ENCODE measurements at places on chromosomes 12 and 14.
A peak's percentile ranks its signal among the peaks of the same experiment; 100 is the strongest.

DNA sequence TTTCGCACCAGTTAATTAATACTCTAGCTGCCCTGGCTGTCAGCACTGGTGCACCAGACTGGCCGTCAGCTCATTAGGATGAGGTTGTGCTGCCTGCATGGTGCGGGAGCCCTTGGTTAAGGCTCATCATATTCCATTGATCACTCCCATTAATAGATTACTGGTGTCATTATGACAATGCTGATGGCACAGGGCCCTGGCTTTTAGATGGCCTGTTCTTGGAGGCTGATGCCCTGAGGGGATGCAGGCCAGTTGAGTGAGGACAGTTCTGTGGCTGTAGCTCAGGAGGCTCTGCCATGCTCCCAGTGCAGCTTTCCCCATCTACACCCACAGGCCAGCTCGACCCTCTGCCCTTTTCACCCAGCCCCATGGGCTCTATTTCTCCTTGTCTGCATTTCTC is 126.6 kb downstream of the PRMT8 start:
- DNase-seq: no peak

- DNase-seq: no peak
Measured at GRCh38 chr14:86020841-86021240, 490.9 kb downstream of the FLRT2 start.

DNA sequence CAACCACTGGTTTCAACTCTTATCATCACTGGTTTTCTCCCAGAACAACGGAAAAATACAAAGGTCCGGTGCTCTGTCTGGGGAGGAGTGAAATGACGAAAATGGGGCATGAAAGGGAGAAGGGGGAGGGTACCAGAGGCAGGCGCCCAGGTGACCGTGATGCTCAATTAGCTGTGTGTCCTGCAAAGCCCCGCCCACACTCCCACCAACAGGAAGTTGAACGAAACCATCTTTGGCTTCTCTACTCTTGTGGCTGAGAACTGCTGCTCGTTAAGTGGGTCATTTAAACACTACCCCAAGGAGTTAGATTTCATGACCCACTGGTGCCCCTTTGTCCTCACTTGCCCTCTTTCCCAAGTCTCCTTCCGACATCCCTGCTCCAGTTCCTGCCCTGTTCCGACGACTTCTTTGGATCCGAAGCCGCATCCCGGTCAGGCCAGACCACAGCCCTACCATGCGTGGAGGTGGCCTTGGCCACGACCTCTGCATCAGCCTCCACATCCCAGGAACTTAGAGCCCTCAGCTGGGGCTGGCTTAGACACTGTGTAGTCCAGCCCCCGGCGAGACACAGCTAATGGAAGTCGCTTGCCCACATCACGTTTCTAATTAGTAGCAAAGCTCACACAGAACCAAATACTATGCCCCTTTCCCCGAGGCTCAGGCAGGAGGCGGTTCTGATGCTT is 11.4 kb upstream of the LRTM2 start:
- DNase-seq: no peak

DNA sequence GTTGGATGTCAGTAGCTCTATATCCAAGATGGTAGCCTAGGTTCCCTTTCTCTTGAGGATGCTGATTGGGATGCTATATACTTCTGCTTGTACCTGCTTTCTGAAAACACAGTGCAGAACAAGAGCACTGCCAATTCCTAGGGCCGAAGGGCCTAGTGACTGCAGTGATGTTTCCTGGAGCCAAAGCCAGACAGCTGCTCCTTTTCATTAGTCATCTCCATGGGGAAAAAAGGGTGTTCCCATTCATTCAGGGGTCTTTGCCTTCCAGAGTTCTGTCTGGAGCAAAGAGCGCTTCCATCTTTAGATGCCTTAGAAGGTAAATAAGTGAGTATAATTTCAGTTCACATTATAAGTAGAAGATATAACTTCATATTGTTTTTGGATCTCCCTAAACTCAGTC is 85.5 kb downstream of the PTPRB start:
- no peak for DNase-seq

GRCh38 chr12:128338386-128339125 is 71.6 kb downstream of the TMEM132C start:
- no peak for DNase-seq

DNA sequence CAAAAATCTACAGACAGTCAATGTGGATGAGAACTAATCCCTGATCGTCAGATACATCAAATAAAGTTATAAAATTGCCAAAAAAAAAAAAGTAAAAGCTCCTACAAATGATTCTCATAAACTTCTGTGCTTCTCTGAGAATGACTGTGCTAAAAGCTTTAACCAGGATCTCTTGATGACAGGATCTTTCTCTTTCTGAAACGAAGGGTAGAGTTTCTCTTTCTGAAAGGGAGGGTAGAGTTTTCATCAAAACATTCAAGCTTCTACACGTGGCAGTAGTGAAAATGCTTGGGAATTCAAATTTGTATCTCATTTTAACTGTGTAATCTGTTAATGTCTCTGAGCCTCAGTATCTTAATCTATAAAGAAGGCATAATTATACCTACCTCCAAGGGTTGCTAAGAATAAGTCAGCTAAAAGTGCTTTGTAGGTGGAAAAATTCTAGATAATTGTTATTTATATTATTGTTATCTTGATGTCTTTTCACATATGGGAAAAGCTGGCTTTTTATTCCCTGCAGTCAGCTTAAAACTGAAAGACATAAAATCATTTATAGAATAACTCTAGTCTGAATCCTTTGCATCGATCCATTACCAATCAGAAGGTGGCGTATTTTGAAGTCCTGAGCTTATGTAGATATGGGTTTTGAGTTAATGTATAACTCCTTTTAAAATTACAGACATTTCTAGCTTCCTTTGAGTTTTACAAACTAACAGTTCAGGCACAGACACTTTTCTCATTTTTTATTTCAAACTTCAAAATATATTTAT is 157.4 kb downstream of the DACT1 start:
- no peak for DNase-seq

- peak; percentile 12 for DNase-seq
Measured at GRCh38 chr14:100610511-100611217, 23.4 kb upstream of the BEGAIN start.

DNA sequence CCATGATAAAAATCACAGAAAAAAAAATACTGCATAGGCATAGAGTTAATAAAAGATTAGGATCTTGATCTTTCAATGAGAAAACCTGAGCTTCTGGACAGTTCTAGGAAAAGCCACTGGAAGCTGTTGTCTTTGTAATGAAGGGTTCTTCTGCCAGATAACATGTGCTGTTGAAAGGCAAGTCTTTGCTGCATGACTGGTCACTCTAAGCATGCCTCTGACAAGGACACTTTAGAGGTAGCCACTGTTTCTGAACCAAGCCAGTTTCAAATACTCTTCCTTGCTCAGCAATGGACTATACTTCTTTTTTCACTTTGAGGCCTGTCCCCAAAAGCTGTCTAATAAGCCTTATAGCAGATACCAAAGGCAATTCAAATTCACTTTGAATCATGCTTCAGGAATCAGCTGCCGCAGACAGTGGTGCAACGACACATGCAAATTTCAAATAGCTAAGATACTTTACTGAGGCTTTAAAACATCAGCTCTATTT is 70.2 kb downstream of the BTG1 start:
- DNase-seq: no peak

Data from activated T-cell treated with anti-CD3 and anti-CD28 coated beads, Interleukin-2, amount 50 U/mL, for 1 hour (primary cell).